Esophagus squamous epithelium (tissue), 5 donors: ENCODE measurements at places on chromosomes 6 and 20. TPM values are rescaled to one million over a fixed set of nuclear protein-coding genes. Genes with fewer than 3 reads are reported as not detected.

- DNase-seq, result no peak
Measured at GRCh38 chr6:31736021-31736767, at the start of gene CLIC1. Gene CLIC1, minus strand, starts transcription at chr6:31736530. Its CDS starts 230 bp downstream, at chr6:31736300.

GRCh38 chr6:75204959-75205775 is 686 bp downstream of the COL12A1 start:
- no peak for DNase-seq

Gene RNF39
- total RNA-seq, result 11.4 TPM

Gene TMEM74B
- total RNA-seq, result 0.59 TPM

Gene ANKRD66
- total RNA-seq, result not detected

- DNase-seq, result no peak
Measured at GRCh38 chr6:147150293-147150692, 53.9 kb upstream of the STXBP5 start.

GRCh38 chr6:106133040-106133439 is 46.9 kb downstream of the PRDM1 start:
- no peak for DNase-seq

GRCh38 chr6:136992113-136992512 is 52.7 kb downstream of the IL20RA start:
- DNase-seq, result no peak

DNA sequence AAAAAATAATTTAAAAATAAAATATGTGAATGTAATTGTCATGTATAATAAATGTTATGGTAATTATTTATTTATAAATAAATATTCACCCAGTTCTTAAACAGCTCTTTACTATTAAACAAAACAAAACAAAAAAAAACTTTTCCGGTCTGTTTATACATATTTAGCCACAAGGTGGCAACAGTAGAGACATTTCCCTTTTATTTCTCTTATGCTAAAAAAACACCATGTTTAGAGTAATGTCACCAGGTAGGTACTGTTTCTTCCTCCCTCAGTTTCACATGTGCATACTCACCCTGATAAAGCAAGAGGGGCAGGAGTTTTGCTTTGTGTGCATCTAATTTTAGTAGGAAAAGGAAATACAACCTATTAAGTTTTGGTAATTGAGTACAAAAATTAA is 610.4 kb upstream of the IMPG1 start:
- no peak for DNase-seq

Gene CCDC170
- total RNA-seq, result 3.3 TPM

- no peak for DNase-seq
Measured at GRCh38 chr6:24408719-24409410, 6.1 kb downstream of the MRS2 start.

GRCh38 chr6:90860822-90861601 is 274.1 kb upstream of the MAP3K7 start:
- no peak for DNase-seq

DNA sequence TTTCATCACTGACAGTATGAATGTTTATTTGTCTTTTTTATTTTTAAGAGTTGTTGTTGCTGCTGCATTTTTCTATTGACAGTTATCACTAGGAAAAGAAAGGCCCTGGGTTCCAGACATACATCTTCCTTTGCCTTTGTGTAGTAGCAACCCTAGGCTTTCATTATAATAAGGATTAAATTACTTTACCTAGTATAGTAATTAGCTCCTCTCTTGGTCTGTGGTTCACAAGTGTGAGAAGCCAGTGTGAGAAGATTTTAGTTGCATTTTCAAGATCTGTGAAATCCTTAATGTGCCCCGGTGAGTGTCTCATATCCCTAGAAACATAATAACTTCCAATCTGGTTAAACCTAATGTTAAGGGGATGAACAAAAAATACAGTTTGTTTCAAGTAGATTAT is 799.3 kb upstream of the MAP3K7 start:
- DNase-seq, result no peak

Gene EYS
- not detected for total RNA-seq

DNA sequence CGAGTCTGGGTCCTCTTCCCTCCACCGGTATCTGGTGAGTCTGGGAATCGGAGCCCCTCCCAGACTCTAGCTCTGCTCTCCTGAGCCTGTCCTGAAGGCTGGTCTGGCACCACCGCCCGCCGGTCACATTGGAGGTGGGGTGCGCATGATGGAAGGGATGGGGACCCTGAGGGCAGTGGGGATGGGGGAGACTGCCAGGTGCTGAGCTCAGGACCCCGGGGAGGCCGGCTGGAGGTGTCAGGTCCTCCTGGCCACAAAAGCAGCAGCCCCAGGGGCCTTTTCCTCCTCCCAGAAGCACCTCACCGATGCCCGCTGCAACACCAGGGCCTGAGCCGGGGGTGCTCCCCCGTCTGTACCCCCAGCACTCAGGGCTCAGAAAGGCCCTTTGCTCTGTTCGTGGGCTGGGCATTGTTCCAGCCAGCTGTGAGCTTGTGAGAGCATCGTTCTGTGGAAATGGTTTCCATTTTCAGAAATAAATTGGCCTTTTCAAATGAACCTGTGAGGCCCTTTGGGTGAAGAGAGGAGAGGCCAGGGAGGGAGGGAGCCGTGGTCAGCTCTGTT is 2.5 kb upstream of the NPBWR2 start:
- DNase-seq, result no peak

DNA sequence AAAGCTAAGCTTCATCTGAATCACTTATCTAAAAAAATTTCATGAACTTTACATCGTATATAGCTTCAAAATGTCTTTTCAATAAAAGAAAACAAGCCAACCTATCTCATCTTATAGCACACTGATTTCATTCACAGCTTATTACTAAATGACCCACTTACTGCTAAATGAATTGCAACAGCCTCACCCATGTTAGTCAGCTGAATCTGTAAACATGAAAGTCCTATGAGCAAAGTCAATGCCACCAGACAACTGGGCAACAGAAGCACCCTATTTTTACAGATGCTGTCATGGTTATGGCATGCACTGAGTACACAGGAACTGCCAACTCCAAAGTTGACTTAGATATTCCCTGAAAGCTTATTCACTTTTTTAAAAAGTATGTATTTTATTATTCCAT is 41.2 kb upstream of the DST start:
- DNase-seq, result no peak

- DNase-seq, result no peak
Measured at GRCh38 chr6:116945809-116946208, 68.8 kb downstream of the RFX6 start.

- DNase-seq, result no peak
Measured at GRCh38 chr20:17766226-17766625, 66.5 kb downstream of the BANF2 start.

- DNase-seq, result no peak
Measured at GRCh38 chr20:34815636-34816035, 9.8 kb downstream of the NCOA6 start.

DNA sequence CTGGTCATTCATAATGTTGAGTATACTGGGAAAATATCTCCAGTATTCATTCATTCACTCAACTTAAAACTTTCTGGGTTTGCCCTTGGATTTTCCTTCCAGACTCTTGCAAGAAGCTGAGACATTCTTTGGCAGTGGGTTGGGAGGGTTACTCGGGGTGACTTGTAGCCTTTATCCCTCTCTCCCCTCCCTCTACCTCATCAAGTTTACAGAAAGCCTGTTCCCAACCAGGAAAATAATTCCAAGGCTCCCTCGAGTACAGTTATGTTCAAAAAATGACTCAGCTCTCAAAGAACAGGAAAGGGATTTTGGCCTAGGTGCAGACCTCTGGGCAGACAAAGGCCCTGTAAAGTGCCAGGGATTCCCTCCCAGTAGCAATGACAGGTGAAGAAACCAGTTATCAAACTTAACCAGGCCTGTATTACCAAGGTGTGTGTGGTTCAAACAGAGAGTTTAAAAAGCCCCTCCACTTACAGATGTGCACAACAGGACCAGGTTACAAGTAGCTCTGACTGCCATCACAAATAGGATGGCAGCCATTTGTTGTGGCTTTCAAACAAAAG is 22.2 kb downstream of the FKBP1A start:
- no peak for DNase-seq

DNA sequence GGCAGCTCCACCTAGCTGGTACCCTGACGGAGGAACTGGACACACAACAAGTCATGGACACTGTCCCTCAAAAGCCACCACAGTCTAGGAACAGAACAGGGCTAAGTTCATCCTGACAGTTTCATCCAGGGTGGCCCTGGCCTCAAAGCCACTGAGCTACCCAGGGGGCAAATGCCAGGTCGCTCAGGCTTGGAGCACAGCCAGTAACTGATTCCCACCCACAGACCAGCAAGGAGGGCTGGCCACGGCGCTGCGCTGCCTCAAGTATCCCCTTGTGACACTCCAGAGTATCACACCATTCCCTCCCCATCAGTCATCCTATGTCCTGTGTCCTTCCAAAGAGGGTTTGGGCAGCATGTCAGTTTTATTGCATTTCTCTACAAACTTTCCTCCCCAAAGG is 72.2 kb downstream of the GINS1 start:
- DNase-seq, result no peak

Gene GSTA2
- total RNA-seq, result not detected

Gene FOXS1
- 0.38 TPM for total RNA-seq

- DNase-seq, result no peak
Measured at GRCh38 chr6:66291905-66292304, 584.9 kb upstream of the EYS start.

- no peak for DNase-seq
Measured at GRCh38 chr20:49186535-49187329, 1.4 kb downstream of the STAU1 start.

DNA sequence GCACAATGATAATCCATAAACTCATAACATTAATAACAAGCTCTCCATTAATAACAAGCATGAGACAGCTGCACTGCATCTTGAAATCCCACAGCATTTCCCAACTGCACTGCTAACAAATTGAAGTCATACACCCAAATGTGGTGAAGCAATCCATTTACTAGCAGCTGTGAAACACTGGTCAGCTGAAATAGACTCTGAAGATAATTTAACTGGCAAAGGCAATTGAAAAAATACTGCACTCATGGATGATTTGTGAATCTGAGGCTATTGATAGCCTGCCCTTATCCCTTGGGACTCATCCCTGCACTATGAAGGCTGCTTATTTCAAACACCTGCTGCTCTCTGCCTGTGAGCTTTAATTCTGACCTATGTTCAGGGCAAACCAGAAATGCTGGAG is 49.1 kb upstream of the PLCB1 start:
- no peak for DNase-seq

Gene PDE7B
- 0.70 TPM for total RNA-seq

GRCh38 chr6:25963426-25964123 is 973 bp downstream of the TRIM38 start:
- DNase-seq, result no peak

- no peak for DNase-seq
Measured at GRCh38 chr6:131146865-131147264, 11.6 kb downstream of the AKAP7 start.

Gene PACRG
- total RNA-seq, result 1.3 TPM

- DNase-seq, result no peak
Measured at GRCh38 chr6:14059791-14060436, 57.7 kb upstream of the CD83 start.

- no peak for DNase-seq
Measured at GRCh38 chr20:48490961-48491831, 336.6 kb downstream of the PREX1 start.
